ENCODE measurements at places on chromosomes 16 and 17.

GRCh38 chr17:77329741-77330531 lies 189.2 kb downstream of the SEC14L1 start:
- no peak for DNase-seq

DNA sequence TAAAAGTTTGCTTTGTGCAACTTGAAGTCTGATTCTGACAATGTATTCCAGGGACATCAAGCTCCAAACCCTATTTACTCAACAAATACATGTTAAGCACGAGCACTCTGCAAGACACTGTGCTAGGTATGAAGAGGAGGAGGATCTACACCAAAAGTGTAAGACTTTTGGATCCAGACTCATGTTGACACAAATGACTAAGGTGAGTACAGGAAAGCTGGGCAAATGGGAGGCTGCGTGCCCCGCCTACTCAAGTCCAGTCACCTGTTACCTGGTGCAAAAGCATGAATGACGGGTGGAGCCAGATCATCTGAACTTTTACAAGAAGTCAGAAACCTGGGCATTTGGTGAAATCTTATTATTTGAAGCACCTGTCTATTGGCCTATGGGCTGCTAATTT lies 120.7 kb downstream of the ABCC12 start:
- no peak for DNase-seq

GRCh38 chr17:66373079-66373478 lies 70.7 kb downstream of the PRKCA start:
- no peak for DNase-seq

GRCh38 chr17:21303441-21304065 lies 19.0 kb downstream of the MAP2K3 start:
- no peak for DNase-seq

DNA sequence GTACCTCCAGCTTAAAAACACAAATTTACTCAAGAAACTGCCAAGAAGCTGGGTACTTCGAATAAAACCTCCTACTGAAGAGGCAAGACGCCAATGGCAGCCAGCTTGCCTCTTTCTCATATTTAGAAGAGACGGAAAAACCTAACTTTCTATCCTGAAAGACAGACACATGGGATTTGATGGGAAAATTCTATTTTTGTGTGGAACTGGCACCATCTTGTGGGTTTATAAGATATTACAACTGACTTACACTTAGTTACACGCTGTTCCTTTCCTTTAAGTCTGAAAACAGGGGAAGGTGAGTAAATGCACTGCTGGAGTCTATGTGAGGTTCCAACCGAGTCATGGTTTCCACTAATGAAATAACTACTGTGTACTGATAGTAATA lies 10.3 kb downstream of the ZNF18 start:
- DNase-seq = no peak

DNA sequence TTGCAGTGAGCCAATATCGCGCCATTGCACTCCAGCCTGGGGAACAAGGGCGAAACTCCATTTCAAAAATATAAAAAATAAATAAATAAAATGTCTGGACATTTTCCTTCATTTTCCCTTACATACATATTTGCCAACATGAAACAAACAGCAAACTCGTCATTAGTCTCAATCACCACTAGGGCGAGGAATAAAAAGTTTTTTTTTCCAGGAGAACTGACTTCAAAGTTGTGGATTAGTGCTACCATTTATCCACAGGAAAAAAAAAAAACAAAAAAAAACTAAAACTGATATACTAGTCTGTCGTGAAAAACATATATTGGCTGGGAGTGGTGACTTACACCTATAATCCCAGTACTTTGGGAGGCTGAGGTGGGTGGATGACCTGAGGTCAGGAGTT lies 77.0 kb upstream of the MTMR4 start:
- DNase-seq = no peak

DNA sequence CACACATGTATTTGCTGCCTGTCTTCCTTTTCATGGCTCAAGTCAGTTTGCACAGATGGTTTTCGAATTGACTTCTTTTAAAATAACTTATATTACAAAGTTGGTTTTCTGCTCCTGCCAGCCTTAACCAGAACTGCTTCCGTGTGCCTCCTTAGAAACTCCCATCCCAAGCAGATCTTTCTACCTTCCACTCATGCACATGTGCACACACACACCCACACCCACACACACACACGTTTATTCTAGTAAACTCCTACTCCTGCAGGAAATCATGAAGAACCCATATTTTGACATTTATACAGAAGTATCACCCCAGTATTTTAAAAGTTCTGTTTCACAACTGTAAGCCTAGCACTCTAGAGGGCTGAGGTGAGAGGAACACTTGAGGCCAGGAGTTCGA lies 329.5 kb upstream of the SOX9 start:
- DNase-seq = no peak

DNA sequence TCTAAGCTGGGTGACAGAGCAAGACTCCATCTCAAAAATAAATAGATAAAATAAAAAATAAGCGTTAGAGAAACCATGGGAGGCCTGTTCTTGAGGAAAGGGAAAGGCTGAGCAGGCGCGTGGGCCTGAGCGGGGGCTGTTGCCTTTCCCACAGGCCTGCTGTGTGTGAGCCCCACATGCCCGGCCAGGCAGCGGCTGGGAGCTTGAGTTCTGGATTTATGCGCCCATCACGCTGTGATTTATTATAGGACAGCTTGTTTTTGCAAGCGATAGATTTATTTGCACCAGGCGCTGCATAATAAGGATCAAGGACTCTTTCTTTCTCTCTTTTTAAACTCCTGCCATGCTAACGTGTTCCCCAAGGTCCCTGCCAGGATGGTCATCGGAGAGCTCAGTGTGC lies 14.8 kb upstream of the WFDC1 start:
- DNase-seq = no peak

DNA sequence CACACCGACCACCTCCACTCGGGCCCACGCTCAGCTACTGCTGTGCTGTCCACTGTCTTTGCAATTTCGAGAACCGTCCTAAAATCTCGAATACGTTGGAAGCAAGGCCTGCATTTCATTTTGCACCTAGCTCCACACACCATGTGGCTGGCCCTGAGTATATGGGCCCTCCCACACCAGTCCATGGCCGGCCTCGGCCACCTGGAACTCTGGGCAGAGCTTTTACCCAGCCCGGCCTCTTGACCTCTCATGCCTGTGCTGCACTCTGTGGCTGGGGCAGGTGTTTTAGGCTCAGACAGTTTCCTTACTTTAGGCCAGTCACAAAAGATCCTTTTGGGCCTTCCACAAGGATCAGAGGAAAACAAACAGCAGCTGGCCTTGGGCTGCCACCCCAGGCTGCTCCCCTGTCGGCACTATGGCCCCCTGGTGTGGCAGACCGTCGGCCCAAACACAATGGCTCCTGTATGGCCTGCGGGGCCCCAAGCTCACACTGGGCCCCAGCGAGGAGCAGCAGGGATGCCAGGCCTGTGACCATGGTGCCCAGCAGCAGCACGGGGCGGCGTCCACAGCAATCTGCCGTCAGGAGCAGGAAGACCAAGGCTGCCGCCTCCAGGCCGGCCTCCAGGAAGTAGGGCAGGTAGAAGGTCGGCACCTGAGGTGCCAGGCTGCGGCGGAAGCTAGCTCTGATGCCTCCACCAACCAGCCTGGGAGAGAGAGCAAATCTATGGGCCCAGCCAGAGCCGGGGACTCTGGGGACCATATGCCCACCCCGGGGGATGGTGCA lies 2.5 kb downstream of the SLC22A31 start:
- DNase-seq = no peak

DNA sequence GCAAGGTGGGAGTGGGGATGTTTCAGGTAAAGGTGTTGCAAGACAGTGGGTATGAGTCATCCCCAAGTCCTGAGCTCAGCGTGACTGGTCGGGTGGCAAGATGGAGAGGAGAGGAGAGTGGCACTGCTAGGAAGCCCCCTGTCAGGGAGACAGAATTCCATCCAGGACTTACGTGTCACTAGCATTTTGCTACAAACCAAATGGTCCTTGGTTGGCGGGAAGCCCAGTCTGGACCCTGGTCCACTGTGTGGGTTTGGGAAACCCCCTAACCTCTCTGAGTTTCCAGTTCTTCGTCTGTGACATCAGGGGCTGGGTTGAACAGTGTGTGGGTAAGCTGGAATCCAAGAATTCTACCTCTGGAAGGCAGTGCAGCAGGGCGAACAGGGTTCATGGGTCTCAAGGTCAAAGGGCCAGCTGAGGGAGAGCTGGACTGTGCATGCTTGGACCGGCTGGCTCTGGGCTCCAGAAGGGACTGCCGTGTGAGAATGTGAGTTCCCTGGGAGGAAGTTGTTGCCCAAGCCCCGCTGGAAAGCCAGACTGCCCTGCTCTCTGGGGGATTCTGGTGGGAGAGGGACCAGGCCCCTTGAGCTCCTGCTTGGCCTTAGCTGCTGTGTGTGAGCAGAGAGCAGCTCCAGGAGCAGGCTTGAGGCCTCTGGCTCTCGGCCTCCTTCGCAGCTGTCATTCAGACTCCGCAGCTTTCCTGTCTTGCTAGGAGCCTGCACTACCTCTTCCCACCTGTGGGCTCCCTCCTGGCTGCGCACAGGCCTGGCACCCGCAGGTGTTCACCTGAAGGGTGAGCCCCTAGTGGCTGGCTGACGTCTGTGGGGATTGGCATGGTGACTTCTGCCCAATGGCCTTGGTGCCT lies 84.6 kb downstream of the NT5M start:
- no peak for DNase-seq

- peak; percentile 90 for DNase-seq
Measured at GRCh38 chr17:32998111-32998886, 6.7 kb downstream of the SPACA3 start.

DNA sequence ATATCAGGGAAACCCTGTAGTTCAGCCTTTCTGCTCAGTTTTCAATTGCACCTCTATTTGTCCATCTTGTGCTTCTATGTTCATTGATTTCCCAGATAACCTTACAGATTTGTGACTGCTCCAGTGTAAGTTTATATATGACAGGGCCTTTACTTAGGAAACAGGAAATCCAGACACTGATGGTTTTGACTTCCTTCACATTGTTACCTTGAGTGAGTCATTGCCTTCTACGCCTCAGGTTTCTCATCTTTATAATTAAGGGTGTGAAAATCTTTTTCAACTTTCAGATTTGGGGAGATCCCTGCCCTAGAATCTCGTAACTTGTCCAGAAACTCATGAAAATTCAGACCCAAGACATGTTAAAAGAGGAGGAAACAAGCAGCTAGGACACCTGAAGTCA lies 342.4 kb upstream of the TBX2 start:
- no peak for DNase-seq

DNA sequence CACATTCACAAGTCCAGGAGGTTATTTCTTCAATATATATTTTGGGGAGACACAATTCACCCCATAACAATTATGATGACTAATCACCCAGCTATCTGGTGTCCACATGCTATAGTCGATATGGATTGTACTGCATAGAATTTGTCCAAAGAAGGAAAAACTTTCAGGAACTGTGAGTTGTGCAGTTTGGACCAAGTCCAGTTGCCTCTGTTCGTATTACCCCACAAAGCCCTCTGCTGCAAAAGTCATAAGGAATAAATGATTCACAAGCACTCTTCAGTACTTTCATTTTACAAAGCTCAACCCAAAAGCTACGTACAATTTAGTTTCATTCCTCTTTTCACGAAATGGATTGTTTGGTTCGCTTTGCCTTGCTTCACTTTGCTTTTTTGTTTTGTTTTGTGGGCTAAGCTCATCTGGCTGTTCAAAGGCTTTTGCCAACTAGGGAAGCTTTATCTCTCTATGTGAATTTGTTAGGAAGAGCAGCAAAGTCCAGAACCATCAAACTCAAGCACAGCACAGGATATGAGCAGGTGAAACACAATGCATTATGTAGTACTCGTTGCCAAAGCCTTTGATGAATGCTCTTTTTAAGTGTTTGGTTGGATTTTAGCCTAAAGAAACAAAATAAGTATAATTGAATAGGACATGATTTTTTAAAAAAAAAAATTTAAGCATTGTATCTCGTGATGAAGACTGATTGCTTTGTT lies 98.6 kb downstream of the ZNF18 start:
- DNase-seq = no peak

DNA sequence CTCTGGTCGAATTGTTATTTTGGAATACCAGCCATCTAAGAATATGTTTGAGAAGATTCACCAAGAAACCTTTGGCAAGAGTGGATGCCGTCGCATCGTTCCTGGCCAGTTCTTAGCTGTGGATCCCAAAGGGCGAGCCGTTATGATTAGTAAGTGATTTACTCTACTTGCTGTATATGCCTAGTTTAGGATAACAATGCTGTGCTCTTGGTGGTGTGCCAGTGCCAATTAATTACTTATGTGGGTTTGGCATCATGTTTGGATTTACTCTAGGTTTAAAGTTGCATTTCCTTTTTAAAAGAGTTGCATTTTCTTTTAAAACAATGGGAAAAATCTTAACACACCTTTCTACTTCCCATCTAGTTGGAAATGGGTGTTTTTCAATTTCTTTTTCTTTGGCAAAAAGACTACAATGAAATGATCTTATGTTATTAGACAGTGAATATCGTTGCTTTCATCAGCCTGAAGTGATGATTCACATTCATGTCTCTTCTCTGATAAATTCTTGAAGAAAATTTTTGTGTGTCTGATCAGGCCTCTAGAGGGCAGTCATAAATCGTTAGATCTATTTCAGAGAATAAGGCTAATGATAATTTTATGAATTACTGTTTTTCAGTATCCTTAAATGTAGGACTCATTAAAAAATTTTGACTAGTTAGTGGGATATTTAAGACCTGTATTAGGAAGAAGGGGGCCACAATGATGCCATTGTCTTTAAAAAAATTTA lies 5.6 kb downstream of the SF3B3 start:
- DNase-seq = no peak

DNA sequence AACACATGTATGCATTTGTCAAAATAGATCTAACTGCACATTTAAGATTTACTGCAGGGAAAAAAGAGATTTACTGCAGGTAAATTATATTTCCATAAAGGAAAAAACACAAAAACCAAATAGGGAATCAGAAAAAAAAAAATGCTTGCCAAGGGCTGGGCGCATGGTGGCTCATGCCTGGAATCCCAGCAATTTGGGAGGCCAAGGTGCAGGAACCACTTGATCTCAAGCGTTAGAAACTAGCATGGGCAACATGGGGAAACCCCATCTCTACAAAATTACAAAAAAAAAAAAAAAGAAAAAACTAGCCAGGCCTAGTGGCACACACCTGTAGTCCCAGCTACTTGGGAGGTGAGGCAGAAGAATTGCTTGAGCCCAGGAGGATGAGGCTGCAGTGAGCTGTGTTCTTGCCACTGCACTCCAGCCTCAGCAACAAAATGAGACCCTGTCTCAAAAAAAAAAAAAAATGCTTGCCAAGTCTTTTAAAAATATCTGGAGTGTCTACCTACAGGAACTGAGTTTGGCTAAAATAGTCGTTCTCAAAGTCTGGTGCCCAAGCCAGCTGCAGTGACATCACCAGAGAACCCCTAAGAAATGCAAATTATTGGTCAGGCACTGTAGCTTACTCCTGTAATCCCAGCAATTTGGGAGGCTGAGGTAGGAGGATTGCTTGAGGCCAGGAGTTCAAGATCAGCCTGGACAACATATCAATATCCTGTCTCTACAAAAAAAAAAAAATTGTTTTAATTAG lies 17.5 kb downstream of the TRIM25 start:
- no peak for DNase-seq

DNA sequence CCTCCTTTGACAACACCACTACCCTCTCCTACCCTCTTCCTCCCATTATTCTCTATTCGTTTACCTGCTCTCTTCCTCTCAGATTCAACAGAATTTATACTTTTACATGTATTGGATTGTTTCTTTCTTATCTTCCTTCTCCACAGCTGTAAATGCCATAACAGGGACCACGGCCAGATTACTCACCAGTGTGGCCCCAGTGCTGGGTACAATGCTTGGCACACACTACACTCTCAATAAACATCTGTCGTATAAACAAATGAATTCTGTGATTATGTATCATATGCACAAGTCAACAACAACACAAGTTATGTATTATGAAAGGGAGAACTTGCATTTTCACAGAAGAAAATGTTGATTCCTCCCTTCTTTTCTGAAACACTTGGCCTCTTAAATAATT lies 20.0 kb downstream of the AARSD1 start:
- no peak for DNase-seq

GRCh38 chr17:1995907-1996799 lies 29.0 kb downstream of the RTN4RL1 start:
- DNase-seq = no peak
